GM19239 (cell line): ENCODE measurements at places on chromosomes 6 and 20.

DNA sequence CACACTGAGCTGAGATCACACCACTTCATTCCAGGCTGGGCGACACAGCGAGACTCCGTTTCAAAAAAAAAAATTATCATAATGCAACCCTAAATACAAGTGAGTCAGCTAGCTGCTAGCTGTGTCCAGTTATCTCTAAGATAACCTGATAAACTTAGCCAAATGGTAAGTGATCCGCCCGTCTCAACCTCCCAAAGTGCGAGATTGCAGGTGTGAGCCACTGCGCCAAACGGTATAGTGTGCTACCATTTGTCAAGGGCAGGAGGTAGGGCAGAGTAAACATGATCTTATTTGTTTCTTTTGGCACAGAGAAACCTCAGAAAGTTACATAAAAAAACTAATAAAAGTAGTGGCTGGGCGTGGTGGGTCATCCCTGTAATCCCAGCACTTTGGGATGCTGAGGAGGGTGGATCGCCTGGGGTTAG lies 4.7 kb upstream of the C6orf132 start:
- no peak for DNase-seq

GRCh38 chr20:63896264-63897105 lies 1.6 kb downstream of the DNAJC5 start:
- DNase-seq: peak; percentile 78

DNA sequence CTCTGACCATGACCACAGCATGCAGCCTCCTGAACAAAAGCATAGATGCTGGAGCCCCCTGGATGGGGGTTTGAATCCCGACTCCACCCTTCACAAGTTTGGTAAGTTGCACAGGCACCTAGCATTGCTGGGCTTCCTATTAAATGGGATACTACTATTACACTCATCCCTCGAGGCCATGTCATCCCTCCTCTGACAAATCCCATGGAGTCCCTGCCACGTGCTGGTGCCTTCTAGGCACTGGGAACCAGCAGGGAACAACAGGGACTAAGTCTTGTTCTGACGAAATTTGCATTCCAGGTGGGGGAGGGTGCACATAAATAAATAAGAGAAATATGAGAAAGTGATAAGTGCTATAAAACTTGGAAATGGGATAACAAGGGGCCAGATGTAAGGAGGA lies 15.3 kb upstream of the SIRPA start:
- no peak for DNase-seq

GRCh38 chr6:37022135-37022863 lies 16.8 kb downstream of the FGD2 start:
- no peak for DNase-seq

- no peak for DNase-seq
Measured at GRCh38 chr6:152700427-152700826, 2.7 kb downstream of the MYCT1 start.

GRCh38 chr6:164345327-164345726 lies 930.8 kb downstream of the QKI start:
- no peak for DNase-seq

GRCh38 chr6:118826096-118826495 lies 67.9 kb upstream of the ASF1A start:
- DNase-seq: no peak

DNA sequence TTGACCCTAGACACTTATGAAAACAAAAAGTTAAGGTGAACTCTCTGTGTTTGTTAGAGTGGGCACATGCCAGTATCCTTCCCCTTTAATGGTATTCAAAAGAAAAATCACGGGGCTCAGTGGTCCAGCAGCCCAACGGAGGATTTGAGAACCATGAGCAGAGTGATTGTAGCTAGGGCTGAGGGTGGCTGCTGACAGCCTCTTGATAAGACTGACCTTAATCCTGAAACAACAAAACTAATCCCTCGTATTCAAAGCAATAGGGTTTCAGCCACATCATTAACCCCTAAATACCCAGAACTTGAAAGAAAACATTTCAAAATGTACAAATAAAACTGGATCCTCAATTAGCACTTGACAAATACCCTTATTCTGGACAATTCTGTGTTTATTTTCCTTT lies 95.1 kb downstream of the SNAP25 start:
- no peak for DNase-seq

GRCh38 chr20:41309817-41310216 lies 7.7 kb downstream of the ZHX3 start:
- DNase-seq: no peak

- no peak for DNase-seq
Measured at GRCh38 chr6:16473184-16473907, 235.0 kb downstream of the GMPR start.

- DNase-seq: no peak
Measured at GRCh38 chr6:8014947-8015346, 49.2 kb downstream of the BLOC1S5 start.

- DNase-seq: no peak
Measured at GRCh38 chr6:24376871-24377270, 19.0 kb upstream of the DCDC2 start.

GRCh38 chr6:3286641-3287171 lies 28.0 kb downstream of the PSMG4 start:
- no peak for DNase-seq

- DNase-seq: peak; percentile 58
Measured at GRCh38 chr20:48818481-48818987, 9.3 kb downstream of the PREX1 start.

GRCh38 chr6:41451039-41451438 lies 95.1 kb upstream of the FOXP4 start:
- DNase-seq: no peak

DNA sequence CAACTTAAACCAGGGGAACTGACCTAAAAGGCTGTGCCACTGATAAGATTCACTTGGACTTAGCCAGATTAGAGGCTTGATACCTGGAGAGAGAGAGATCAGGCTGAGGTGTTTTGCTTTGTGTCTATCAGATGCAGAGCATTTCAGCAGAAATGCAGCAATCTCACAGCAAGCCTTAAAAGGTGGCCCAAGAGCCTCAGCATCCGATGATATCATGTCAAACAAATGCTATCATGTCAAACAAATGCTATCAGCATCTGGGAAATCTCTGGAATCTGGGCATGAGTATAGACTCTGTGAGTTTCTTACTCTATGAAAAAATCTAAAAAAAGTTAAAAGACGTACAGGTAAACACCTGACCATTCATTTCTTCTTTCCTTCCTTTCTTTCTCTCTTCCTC lies 718.9 kb downstream of the EYS start:
- DNase-seq: no peak

GRCh38 chr6:150363733-150364132 lies 5.1 kb upstream of the IYD start:
- no peak for DNase-seq

DNA sequence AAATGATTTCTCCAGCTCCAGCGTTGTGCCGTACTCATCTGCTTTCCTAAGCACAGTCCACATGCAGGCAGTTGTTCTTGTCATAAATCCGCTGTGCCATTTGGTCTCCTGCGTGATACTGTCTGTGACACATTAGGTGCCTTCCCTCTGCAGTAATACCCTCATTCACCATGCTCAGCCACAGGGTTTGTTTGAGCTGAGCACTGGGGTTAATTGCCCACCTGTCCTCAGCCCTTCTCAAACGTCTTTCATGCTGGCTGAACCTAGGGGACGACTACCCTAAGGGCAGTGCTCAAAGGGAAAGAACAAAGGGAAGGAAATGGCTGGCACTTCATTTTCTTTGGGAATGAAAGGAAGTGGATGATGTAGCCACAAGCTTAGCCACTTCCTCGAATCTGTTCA lies 64.2 kb upstream of the MYLIP start:
- no peak for DNase-seq

- DNase-seq: no peak
Measured at GRCh38 chr20:23686046-23686750, 2.6 kb downstream of the CST4 start.

DNA sequence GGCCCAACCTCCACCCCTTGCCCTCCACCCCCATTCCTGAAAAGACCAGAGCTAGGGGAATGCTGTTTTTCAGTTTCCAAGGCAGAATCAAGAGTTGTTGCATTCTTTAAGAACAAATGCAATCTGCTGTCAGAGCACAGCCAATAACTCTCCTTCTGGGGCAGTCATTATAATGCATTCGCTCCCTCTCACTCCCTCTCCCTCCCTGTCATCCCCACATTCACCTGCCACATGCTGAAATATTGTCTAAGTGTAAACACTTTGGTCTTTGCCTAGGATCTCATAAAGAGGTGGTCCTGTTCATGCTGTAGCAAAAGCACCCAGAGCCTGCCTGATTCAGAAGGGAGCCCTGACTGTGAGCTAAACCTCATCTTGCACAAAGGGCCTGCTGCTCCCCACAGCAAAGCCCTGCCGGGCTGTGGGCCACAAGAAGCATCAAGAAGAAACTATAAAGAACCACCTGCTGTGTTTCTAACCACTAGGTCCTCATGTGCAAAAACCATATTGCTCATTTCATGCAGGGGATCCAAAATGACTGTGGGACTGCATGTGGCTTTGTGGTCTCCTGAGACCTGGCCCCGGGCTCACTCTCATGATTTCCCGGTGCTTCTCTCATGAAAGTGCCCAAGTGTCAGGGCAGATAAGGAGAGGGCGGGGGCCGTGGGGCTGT lies 85.6 kb downstream of the GPR6 start:
- no peak for DNase-seq

GRCh38 chr6:147817042-147817689 lies 308.7 kb downstream of the SAMD5 start:
- DNase-seq: no peak

DNA sequence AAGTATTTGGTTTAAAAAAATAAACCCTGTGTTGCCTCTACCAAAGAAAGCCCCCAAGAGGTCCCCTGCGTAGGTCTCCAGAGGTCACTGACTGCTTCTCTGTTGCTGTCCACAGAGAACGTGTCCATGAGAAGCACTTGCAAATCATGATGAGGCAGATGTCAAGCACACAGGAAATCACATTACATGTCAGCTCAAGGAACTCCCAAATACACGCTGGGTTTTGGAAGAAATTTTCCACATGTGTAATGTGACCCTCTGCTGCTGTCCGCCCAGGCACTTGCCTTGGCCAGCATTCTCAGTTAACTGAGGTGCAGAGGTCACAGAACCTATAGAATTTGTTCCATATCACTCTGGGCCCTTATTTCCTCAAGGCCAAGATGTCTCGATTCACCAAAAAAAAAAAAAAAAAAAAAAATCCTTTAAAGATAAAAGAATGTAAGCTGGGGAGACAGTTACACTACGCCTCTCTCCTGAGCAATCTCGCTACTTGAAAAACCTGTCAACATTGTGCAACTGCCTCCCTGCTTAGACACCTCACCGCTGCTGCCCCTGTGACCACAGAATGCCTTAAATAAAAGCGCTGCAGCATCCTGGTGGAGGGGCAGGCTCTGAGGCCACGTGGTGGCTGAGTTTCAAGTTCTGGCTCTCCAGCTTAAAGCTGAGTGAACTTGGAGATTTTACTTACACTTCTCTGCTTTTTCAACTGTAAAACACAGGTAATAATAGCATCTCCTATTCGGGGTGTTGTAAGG lies 42.3 kb downstream of the SLC22A23 start:
- no peak for DNase-seq

- DNase-seq: no peak
Measured at GRCh38 chr6:43311666-43312065, 3.0 kb upstream of the CRIP3 start.

GRCh38 chr6:383856-384255 lies 7.7 kb upstream of the IRF4 start:
- no peak for DNase-seq

DNA sequence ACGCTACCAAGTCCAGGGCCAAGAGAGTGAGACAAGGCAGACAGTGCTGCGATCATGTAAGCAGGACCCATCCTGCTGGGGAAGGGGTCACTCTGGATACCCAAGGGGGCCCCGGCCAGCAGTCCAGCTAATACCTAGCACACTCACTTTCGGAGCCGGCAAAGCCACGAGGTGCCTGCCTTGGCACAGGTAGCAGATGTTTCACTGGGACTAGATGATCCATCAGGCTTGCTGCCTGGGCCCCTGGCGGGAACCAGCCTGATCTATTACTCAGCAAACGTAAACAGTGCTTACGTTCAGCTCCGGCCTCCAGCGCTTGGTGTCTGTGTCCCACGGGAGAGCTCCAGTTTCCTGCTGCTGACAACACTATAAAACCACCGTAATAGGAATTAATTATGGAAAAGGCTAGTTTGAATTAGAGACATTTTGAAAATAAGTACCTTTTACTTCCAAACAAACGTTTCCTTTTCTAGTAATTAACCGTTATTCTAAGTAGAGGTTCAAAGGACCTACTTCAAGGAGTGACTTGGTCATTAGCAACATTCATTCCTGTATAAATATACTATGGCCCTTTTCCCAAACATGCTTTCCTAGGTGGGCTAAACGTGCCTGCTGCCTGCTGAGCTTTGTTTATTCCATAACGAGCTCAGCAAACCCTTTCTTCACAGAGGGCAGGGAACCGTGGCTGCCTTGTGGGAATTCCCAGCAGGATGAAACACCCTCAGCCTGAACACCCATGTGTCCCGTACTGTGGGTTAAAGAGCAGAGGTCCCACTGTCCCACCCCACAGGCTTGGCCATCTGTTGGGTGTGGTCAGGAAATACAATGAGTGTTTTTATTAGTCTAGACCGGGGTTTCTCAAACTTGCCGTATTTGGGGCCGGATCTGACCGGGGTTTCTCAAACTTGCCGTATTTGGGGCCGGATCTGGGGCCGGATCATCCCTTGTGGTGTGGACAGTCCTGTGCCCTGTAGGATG lies 18.4 kb downstream of the SLC22A23 start:
- DNase-seq: no peak

DNA sequence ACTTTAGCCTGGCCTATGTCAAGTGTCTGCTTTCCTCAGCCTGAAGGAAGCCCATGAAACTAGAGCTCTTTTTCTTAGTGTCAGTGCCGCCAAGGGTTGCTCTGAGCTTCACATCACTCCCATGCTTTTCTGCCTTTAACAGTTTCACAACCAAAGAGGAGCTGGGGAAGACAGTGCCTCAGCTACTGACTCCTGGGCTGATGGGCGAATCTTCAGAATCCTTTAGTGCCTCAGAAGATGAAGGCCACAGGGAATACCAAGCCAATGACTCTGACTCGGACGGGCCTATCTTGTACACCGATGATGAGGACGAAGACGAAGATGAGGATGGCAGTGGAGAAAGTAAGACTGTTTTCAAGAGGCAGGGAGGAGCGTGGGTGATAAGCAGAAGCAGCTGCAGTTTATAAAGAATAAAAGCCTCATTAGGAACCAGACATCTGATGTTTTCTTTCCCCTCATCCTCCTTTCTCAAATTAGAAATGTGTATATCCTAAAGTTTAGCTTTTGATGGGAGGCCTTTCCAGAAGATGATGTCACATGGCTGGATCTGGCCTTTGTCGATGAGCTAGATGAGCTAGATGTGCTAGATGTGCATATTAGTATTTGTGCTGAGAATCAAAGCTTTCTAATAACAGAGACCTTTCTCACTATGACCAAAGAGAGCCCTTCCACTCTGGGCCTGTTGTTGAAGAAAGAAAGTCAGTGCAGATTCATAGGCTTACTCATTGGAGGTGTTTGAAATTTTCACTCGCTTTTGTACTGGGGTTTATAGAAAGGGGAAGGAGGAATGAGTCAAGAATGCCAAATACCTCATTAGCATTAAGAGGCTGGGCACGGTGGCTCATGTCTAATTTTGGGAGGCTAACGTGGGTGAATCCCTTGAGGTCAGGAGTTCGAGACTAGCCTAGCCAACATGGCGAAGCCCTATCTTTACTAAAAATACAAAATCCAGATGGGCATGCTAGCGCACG lies 70.7 kb upstream of the LTV1 start:
- DNase-seq: no peak

GRCh38 chr6:143708889-143709288 lies 31.1 kb downstream of the PHACTR2 start:
- no peak for DNase-seq

GRCh38 chr6:75880305-75880704 lies 131.3 kb downstream of the MYO6 start:
- no peak for DNase-seq
